ENCODE measurements at places on chromosomes 7 and 10.

- DNase-seq = no peak
Measured at GRCh38 chr10:98533746-98534445, 87.2 kb upstream of the HPS1 start.

DNA sequence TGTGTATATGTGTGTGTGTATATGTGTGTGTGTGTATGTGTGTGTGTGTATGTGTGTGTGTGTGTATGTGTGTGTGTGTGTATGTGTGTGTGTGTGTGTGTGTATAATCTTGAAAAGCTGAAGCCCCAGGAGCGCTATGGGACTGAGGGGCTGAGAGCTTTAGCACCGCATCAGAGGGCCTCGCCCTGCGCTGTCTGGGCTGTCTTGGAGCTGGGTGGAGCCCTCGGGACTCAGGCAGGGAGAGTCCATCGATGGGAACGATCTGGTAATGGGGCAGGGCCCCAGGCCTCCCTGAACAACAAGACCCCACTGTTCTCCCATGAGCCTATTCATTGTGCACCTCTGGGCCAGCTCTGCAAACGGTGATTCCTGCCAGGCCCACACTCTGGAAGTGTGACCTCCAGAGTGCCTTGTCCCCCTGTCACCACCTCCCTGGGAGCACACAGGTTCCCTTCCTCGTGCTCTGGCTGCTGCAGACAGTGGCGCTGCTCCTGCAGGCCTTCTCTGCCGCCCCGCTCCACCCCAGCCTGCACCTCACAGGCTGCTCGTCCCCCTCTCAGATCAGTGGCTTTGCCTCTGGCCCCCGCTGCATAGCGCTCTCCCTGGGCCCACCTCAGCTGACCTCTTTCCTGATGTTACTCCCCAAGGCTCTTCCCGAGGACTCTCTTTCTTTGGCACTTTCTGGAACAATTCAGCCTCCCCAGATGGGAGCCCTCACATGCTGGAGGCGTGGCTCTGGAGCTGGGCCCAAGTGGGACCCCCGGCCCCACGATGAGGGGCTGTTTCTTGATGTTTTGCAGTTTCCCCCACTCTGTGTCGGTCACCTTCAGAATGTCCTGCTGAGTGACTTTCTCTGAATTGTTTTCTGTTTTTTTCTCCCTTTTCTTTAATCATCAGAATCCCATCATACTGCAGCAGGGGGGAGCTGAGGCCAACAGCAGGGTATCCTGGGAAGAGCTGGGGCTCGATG is 542.2 kb upstream of the FOXK1 start:
- DNase-seq = no peak

- no peak for DNase-seq
Measured at GRCh38 chr10:103872137-103872931, 17.0 kb upstream of the SH3PXD2A start.

DNA sequence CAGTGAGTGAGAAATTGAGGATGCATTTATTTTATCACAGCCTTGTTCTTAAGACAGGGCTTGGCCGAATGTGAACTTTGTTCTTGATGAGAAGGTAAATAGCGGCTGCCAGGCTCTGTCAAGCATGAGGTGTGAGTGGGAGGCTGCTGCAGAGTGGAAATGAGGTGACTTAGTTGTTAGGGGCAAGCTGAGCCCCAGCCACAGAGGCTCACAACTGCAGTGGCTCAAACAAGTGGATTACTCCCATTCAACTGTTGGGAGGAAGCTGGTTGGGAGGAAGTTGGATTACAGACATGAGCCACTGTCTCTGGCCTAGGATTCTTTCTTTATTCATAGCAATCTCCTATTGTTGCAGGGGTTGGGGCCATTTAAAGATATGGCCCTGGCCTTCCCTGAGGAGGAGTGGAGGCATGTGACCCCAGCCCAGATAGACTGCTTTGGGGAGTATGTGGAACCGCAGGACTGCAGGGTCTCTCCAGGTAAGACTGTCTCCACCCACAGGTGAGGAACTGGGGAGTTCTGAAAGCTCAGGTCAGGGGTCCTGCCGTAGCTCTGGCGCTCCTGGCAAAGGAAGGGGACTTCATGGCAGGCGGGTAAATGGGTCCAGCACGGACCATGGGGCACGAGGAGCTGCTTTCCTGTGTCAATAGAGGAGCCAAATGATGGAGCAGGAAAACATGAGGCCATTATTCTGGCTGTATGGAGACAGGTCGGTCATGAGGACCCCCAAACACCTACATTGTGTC is 7.1 kb downstream of the ZSCAN25 start:
- DNase-seq = peak; percentile 65

GRCh38 chr7:106155027-106155426 is 42.9 kb upstream of the SYPL1 start:
- no peak for DNase-seq

DNA sequence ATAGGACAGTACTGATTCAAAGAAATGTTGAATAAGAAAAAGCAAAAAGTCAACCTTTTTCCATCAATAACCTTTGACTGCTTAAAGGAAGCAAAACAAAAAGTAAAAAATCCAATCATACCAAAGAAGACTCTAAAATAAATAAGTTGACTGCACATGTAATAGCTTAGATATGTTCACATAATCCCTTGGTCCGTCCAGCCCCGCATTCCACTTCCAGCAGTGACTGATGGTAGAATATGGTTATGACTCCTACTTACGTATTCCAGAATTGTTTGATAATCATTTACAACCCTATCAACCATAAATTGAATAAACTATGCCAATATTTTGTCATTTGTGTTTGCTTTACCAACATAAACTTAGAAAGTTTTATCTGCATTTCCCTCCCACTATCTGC is 77.9 kb downstream of the CTNNA3 start:
- no peak for DNase-seq
